ENCODE measurements at places on chromosomes 1 and 21. TPM values are rescaled to one million over a fixed set of nuclear protein-coding genes. Genes with fewer than 3 reads are reported as not detected.

GRCh38 chr1:210536254-210536961 is 207.7 kb downstream of the HHAT start:
- no peaks in the 10 kb centered on the region for H3K27me3 ChIP-seq
- no peaks in the 10 kb centered on the region for H3K36me3 ChIP-seq
- H3K4me3 ChIP-seq: no peak overlapping the region
- no peak overlapping the region for H3K27ac ChIP-seq

- DNase-seq: peak; percentile 95
- peak within 1 kb of the TSS; percentile 33 for H3K27ac ChIP-seq
- peaks cover 28% of the 10 kb centered on the region for H3K4me1 ChIP-seq
- H3K36me3 ChIP-seq: peaks cover 86% of the 10 kb centered on the region
- peak within 1 kb of the TSS; percentile 40 for H3K4me3 ChIP-seq
- no peaks in the 10 kb centered on the region for H3K27me3 ChIP-seq
These were observed at the start of gene TMEM240 for GRCh38 chr1:1540090-1540817. TSS of gene TMEM240 (minus strand) at chr1:1540624. CDS start at chr1:1540346, 278 bp downstream.

GRCh38 chr1:173056365-173056764 is 5.6 kb upstream of the TNFSF18 start:
- no peaks in the 10 kb centered on the region for H3K27me3 ChIP-seq
- H3K4me1 ChIP-seq: no peaks in the 10 kb centered on the region
- no peak overlapping the region for H3K27ac ChIP-seq
- no peak overlapping the region for H3K4me3 ChIP-seq
- no peaks in the 10 kb centered on the region for H3K36me3 ChIP-seq

Gene NR1I3
- total RNA-seq: not detected

Gene STUM
- total RNA-seq: 9.2 TPM

- H3K27ac ChIP-seq: peak overlapping the region; percentile 64
- no peaks in the 10 kb centered on the region for H3K27me3 ChIP-seq
- no peaks in the 10 kb centered on the region for H3K36me3 ChIP-seq
These were observed 711 bp downstream of the GADD45A start for GRCh38 chr1:67685558-67686266.

DNA sequence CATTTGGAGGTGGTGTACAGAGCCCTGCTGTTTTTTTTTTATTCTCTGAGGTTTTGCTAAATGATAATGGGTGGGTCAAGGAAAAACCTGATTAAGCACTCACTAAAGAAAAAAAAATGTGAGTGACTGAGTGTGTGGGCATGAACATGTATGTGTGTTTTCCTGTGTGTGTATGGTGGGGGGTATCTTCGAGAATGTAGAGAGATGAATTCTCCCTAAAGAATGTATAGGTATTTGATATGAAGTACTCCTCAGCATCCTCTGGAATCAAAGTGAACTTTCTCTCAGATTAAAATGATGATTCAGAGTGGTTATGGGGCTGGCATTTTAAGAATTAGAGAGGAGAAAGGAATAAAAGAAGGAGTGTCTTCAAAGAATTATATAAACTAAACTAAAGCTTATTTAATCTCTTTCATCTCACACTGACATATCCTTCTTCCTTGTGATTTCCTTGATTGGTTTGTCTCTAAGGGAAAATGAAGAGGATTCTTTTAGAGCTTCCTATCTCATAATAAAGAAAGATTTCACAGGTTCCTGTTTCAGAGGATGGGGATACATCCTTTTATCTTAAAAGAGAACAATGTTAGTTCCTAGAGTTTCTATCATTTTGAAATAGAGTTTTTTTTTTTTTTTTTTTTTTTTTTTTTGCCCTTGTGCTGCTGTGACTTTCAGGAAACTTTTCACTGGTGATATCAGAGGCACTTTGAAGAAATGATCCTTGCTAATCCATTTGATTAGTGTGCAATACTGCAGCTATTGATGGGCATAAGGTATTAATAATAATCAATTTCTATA is 23.9 kb downstream of the S1PR1 start:
- no peak for DNase-seq
- H3K4me3 ChIP-seq: no peak overlapping the region
- H3K4me1 ChIP-seq: no peaks in the 10 kb centered on the region
- H3K27me3 ChIP-seq: no peaks in the 10 kb centered on the region
- H3K27ac ChIP-seq: no peak overlapping the region

GRCh38 chr21:34180407-34180806 is 107.0 kb downstream of the MRPS6 start:
- no peaks in the 10 kb centered on the region for H3K36me3 ChIP-seq
- no peak overlapping the region for H3K4me3 ChIP-seq
- H3K27ac ChIP-seq: peak overlapping the region; percentile 83
- H3K27me3 ChIP-seq: no peaks in the 10 kb centered on the region
- DNase-seq: no peak

DNA sequence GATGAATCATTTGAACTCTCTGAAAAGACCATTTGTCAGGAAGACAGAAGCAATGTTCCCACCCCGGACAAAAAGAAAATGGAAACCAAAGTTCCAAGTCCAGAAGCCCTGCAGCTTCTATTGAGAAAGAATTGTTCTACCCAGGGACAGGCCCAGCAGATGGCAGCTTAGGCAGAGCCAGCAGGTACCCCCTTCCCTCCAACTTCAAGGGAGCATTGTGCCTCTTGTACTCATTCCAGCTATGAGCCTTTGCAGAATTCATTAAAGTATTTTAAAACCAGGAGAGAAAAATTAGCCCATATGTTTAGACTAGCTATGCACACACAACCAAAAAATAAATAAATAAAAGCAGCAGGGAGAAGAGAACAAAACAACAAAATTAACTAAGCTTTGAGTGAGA is 85.2 kb upstream of the KCND3 start:
- H3K4me3 ChIP-seq: no peak overlapping the region
- H3K27me3 ChIP-seq: no peaks in the 10 kb centered on the region
- no peak overlapping the region for H3K27ac ChIP-seq
- DNase-seq: no peak
- no peaks in the 10 kb centered on the region for H3K36me3 ChIP-seq

DNA sequence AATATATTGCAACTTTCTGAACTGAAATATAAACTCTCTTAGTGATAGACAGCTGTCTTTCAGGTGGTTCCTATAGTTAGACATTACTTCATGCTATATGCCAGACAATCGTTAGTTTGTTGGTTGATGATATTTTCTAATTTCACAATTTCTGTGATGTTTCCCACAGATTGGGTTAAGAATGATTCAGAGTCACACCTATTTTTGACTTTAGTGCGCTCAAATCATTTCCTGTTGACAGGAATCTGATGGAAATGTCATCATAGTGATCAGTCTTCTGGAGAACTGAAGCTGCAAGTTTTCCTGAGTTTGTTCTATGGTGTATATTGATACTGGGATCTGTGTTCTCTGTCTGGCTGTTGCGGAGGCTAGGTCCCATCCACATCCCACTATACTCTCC is 119.7 kb downstream of the C1orf21 start:
- no peaks in the 10 kb centered on the region for H3K36me3 ChIP-seq
- no peak for DNase-seq
- no peak overlapping the region for H3K27ac ChIP-seq
- H3K4me1 ChIP-seq: no peaks in the 10 kb centered on the region

Gene OPTC
- not detected for total RNA-seq

DNA sequence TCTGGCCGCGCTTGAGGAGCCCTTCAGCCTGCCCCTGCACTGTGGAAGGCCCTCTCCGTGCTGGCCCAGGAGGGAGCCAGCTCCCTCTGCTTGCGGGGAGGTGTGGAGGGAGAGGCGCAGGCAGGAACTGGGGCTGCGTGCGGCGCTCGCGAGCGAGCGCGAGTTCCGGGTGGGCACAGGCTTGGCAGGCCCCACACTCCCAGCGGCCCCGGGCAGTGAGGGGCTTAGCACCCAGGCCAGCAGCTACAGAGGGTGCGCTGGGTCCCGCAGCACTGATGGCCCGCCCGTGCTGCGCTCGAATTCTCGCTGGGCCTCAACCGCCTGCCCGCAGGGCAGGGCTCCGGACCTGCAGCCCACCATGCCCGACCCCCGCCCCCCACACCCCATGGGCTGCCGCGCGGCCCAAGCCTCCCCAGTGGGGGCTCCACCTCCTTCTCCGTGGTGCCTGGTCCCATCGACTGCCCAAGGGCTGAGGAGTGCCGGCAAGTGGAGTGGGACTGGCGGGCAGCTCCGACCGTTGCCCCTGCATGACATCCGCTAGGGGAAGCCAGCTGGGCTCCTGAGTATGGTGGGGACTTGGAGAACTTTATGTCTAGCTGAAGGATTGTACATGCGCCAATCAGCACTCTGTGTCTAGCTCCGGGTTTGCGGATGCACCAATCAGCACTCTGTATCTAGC is 46.0 kb downstream of the COL24A1 start:
- DNase-seq: no peak
- no peak overlapping the region for H3K27ac ChIP-seq
- H3K27me3 ChIP-seq: no peaks in the 10 kb centered on the region
- H3K36me3 ChIP-seq: no peaks in the 10 kb centered on the region
- H3K4me3 ChIP-seq: no peak overlapping the region

- no peaks in the 10 kb centered on the region for H3K36me3 ChIP-seq
- H3K4me3 ChIP-seq: no peak overlapping the region
- peak; percentile 15 for DNase-seq
- no peaks in the 10 kb centered on the region for H3K27me3 ChIP-seq
- H3K4me1 ChIP-seq: peaks cover 3% of the 10 kb centered on the region
These were observed 139.2 kb downstream of the NEK7 start for GRCh38 chr1:198295971-198296370.

Gene HS2ST1
- total RNA-seq: 24.2 TPM

- no peak for DNase-seq
- no peak overlapping the region for H3K4me3 ChIP-seq
- no peaks in the 10 kb centered on the region for H3K27me3 ChIP-seq
- peaks cover 17% of the 10 kb centered on the region for H3K4me1 ChIP-seq
These were observed 1.4 kb upstream of the FAM151A start for GRCh38 chr1:54624466-54625464.

DNA sequence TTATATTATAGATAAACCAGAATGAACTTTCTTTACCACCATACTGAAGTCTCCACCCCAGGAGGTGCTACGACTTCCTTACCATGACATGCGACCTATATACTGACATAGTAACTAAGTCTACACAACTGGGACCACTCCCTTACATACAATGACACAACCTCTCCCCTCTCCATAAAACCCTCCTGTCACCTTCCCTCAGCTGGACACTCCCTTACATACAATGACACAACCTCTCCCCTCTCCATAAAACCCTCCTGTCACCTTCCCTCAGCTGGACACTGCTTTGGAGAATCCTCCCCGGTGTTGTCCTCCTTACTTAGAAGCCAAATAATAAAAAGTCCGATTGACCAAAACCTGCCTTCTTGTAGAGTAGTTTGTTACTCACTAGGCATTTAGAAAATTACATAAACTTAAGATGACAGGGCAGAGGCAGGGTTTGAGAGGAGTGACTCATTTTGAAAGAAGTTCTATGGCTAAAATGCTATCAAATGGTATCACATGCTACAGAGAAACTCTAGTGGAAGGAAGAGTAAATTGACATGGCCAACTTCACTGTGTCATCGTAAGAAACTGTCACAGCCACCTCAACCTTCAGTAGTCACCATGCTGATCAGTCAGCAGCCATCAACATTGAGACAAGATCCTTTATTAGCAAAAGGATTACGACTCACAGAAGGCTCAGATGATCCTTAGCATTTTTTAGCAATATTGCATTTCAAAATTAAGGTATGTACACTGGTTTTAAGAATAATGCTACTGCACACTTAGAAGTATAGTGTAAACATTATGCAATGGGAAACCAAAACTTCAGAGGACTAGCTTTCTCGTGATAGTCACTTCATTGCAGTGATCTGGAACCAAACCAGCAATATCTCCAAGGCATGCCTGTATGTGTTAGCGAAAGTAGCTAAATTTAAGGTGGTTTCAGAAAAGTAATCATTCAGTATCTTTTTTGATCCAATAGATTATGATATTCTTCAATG is 56.4 kb downstream of the AHCTF1 start:
- H3K27ac ChIP-seq: no peak overlapping the region
- no peaks in the 10 kb centered on the region for H3K4me1 ChIP-seq
- DNase-seq: no peak
- H3K36me3 ChIP-seq: peaks cover 10% of the 10 kb centered on the region
- H3K4me3 ChIP-seq: no peak overlapping the region

Gene LDLRAD1
- total RNA-seq: not detected

DNA sequence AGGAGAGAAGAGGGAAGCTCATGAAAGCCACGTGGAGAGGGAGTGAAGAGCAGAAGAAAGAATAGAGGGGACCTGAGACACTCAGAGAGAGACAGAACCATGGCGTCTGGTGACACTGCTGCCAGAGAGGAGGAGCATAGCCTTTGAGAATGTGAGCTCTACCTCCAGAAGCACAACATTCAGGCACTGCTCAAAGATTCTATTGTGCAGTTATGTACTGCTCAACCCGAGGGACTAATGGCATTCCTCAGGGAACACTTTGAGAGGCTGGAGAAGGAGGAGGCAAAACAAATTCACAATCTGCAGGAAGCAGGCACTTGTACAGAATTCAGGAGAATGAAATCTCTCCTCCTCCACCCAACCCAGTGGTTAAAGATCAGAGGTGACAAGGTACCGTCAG is 45.1 kb downstream of the BTBD8 start:
- no peaks in the 10 kb centered on the region for H3K27me3 ChIP-seq
- H3K4me3 ChIP-seq: no peak overlapping the region
- H3K36me3 ChIP-seq: no peaks in the 10 kb centered on the region
- H3K4me1 ChIP-seq: no peaks in the 10 kb centered on the region
- H3K27ac ChIP-seq: no peak overlapping the region

Gene ELAVL4
- total RNA-seq: 24.8 TPM

- no peaks in the 10 kb centered on the region for H3K4me1 ChIP-seq
- H3K27ac ChIP-seq: no peak overlapping the region
- H3K4me3 ChIP-seq: no peak overlapping the region
These were observed 63.7 kb downstream of the TTC3 start for GRCh38 chr21:37136744-37137143.

Gene AVPR1B
- total RNA-seq: 0.17 TPM

Gene LRRC38
- total RNA-seq: 0.55 TPM

- no peak overlapping the region for H3K27ac ChIP-seq
- H3K27me3 ChIP-seq: no peaks in the 10 kb centered on the region
- no peak for DNase-seq
- no peaks in the 10 kb centered on the region for H3K36me3 ChIP-seq
These were observed 128.0 kb downstream of the ACTL8 start for GRCh38 chr1:17883136-17883535.

- H3K27me3 ChIP-seq: no peaks in the 10 kb centered on the region
- H3K27ac ChIP-seq: no peak overlapping the region
- no peak for DNase-seq
- H3K4me3 ChIP-seq: no peak overlapping the region
- peaks cover 32% of the 10 kb centered on the region for H3K4me1 ChIP-seq
These were observed 102.8 kb upstream of the WNT4 start for GRCh38 chr1:22245726-22246125.

Gene S100A6
- total RNA-seq: 75.3 TPM

Gene TEX38
- not detected for total RNA-seq

GRCh38 chr1:169316556-169316955 is 51.0 kb downstream of the NME7 start:
- no peak for DNase-seq
- no peak overlapping the region for H3K4me3 ChIP-seq
- no peaks in the 10 kb centered on the region for H3K4me1 ChIP-seq
- H3K27me3 ChIP-seq: no peaks in the 10 kb centered on the region
- no peaks in the 10 kb centered on the region for H3K36me3 ChIP-seq
- H3K27ac ChIP-seq: no peak overlapping the region

DNA sequence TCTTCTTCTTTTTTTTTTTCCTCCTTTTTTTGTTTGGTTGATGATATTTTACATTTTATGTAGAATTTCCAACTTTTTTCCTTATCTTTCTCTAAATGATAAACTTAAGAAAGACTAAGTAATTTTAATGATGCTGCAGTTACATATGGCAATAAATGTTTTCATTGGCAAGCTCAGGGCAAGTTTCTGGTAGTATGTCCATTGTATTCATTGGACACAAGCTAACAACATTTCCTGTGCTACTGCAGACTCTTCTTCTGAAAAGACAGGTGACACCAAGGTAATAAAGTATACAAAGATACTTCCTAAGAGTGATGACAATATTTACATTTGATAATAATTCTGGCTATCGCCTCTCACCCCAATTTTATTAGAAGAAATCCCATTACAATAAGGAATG is 219.2 kb upstream of the NFIA start:
- no peak for DNase-seq
- H3K4me1 ChIP-seq: peaks cover 3% of the 10 kb centered on the region

Measured in spinal cord (tissue), 10 donors.